ENCODE measurements at places on chromosomes 5 and 9.
A peak's percentile ranks its signal among the peaks of the same experiment; 100 is the strongest.

GRCh38 chr5:177316005-177316404, 4.3 kb upstream of the MXD3 start:
- DNase-seq, result no peak

GRCh38 chr9:14560194-14560593, 133.0 kb downstream of the ZDHHC21 start:
- DNase-seq, result no peak

DNA sequence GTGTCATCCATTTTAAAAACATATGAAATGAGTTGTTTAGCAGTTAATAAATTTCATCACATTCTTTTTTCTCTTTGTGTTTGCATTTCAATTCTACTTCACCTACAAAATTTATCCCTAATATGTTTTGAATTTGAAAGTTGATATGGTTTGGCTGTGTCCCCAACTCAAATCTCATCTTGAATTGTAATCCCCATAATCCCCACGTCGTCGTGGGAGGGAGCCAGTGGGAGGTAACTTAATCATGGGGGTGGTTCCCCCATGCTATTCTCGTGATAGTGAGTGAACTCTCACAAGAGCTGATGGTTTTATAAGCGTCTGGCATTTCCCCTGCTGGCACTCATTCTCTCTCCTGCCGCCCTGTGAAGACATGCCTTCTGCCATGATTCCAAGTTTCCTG, 200.1 kb downstream of the EPB41L4A start:
- DNase-seq, result no peak

DNA sequence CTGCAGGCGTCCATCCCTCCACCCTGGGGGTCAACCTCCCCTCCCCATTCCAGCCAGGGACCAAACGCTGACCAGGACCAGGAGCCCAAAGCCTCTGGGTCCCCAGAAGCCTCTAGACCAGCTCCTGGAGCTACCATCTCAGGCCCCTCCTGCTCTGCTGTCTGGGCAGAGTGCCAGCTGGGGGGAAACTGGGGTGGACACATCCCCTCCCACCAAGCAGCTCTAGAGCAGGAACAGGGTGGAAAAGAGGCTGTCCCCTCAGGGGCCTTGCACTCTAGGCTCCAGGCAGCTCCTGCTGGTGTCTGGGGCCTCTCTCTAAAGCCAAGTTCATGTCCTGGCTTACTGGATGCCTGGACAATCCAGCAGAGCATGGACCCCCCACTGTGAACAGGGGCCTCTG, 4.4 kb downstream of the SSNA1 start:
- DNase-seq, result no peak

GRCh38 chr9:109880276-109881169, 100.5 kb downstream of the PALM2AKAP2 start:
- DNase-seq, result no peak

GRCh38 chr5:151213803-151214613, 9.9 kb downstream of the CCDC69 start:
- peak; percentile 87 for DNase-seq

DNA sequence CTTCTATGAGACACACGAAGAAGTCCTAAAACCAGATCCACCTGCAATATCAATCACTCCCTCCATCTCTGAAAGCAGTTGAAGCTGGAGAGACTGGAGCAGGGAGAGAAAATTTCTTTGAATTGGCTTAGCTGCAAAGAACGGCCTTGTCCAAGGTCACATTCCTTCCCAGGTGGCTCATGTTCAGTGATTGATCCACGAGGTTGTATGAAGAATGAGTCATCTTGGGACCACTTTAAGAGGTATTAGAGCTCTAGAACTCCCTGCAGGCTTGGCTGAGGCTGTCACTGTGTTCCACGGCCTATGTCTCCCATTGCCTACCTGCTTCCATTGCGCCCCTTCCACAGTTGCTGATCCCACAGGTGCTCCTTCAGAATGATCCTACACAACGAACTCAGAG, 68.2 kb downstream of the HMHB1 start:
- no peak for DNase-seq

GRCh38 chr5:8628521-8628920, 759.6 kb downstream of the MTRR start:
- DNase-seq, result no peak

- DNase-seq, result no peak
Measured at GRCh38 chr5:132094393-132095076, 20.9 kb downstream of the CSF2 start.

GRCh38 chr9:36457836-36458429, 57.9 kb upstream of the RNF38 start:
- DNase-seq, result no peak

DNA sequence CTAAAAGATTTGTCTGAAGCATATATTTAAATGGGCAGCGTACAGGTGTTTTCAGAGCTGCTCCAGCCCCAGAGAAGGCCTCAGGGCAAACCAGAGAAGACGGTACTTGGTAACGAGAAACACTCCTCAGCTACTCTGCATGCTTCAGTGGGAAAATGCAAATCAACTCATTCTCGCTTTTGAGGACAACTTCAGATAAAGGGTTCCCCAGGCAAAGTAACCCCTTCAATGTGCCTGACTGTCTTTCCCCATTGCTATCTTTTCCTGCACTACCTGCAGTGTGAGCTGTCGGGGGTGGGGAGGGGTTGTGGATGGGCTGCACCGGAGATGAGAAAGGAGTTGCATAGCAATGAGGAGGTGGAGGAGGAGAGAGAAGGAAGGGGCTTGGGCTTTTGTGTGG, 339.7 kb upstream of the CLINT1 start:
- peak; percentile 27 for DNase-seq

DNA sequence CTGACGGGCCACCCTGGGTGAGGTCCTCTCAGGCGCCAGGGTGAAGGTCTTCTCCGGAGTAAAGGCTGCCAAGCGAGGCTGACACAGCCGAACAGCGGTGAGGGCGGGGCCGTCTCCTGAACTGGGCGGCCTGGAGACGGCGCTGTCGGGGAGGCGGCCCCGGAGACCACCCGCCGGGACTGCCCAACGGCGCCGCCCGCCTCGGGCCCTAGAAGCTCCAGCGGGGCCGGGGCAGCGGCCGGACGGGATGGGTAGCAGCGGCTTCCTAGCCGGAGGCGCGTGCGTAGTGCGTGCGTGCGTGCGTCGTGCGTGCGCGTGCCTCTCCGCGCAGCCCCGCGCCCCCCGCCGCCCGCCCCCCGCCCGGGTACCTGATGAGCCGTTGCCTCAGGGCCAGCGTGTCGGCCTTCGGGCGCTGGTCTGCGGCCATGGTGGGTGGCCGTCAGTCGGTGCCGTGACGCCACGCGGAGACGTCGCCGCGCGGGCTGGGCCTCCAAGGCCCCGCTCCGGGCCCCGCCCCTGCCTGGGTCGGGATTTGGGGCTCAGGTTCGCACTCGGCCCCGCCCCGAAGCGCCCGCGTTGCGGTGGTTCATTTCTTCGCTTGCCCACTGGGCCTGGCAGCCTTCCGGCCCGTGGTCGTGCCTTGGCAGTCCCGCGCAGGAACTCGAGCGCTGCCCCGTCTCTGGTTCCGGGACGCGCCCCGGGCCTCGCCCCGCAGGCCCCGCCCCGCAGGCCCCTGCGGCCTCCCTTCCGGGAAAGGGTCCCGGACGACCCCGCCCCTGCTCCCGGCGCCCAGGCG, at the start of gene PHYKPL:
Gene PHYKPL, minus strand, starts transcription at position 679 of the 796 bp plus-strand sequence. Its CDS starts 252 bp downstream, at position 427.
- peak; percentile 77 for DNase-seq

- peak; percentile 67 for DNase-seq
Measured at GRCh38 chr9:14693251-14693861, at the start of gene ZDHHC21. Gene ZDHHC21 (minus strand): TSS chr9:14693432. CDS start chr9:14674340, 19,092 bp downstream.

- no peak for DNase-seq
Measured at GRCh38 chr5:175285261-175285660, 158.7 kb downstream of the DRD1 start.

DNA sequence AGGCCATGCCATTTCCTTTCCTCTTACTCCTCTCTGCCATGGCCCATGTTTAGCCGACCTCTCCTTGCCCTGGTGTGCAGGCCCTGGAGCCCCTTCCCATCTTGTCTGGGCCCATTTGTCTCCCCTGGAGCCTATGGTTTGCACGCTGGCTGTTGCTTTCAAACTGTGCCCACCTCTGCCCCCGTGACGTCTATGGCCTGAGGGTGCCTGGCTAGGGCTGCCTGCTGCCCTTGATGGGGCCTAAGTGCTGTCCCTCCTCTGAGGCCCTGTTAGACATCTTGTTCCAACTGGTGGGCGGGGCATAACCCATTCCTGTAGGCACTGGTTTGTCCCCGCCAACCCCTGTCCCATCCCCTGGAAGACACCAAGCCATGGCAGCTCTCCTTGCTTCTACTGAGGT, 22.7 kb upstream of the ENHO start:
- no peak for DNase-seq

GRCh38 chr5:38317868-38318267, 59.5 kb downstream of the EGFLAM start:
- DNase-seq, result no peak

GRCh38 chr5:89570557-89570956, 687.6 kb upstream of the MEF2C start:
- no peak for DNase-seq

- DNase-seq, result no peak
Measured at GRCh38 chr5:174106997-174107655, 61.6 kb downstream of the NSG2 start.

DNA sequence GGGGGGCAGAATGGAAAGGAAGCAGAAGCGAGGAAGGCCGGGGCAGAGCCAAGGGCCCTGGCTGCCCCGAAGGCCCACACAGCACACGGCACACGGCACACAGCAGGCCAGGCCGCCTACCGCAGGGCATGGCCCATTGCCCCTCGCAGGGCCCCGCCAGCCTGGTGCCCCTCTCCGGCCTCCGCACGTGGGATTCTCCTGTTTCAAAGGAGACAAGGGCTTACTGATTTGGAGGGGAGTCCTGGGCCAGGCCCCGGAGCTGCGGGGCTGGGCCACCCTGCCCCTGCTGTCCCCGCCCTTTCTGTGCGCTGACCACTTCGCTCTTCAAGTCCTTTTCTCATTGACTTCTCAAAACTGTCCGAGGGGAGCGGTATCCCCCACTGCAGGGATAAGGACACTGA, 7.7 kb upstream of the PHYKPL start:
- DNase-seq, result no peak

DNA sequence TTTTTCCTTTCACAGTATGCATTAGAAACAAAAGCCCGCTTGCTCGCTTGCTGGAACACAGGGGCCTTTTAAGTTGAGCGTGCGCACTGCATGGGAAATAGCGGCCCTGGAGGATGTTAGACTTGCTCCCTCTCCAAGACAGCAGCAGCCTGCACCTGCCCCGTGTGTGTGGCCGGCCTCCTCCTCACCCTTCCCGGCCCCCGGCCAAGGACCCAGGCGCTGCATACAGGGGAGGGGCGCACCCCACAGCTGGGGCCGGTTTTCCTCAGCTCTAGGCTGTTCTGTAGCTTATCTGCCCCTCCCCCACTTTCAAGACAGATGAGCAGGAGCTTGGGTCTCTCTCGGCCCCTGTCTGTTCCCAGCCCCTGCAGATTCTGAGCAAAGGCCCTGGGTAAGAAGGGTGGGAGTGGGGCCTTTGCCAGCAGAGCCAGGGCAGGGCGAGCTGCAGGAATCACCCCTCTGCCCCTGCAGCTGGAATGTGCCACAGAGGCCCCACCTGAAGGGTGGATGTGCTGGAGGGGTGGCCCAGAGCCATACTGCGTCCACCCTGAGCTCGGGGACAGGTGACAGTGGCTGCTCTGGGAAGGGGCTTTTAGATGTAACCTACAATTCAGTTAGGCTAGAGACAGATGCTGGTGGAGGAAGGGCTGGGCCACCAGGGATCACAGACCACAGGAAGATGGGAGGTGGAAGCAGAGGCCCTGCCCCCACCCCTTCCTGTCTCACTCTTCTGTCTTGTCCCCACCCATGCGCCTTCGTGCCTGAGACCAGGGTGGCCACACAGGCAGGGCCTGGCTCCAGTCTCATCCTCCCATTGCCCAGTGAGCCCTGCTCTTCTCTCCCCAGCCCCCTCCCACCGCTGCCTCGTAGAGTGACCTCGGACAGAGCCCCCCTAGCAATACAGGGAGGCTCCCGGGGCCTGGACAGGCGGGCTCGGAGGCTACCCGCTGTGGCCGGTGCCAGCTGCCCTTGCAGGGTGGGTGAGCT, 132.4 kb downstream of the DAB2IP start:
- no peak for DNase-seq

GRCh38 chr9:93126825-93127368, 7.2 kb downstream of the NINJ1 start:
- DNase-seq, result no peak

- DNase-seq, result no peak
Measured at GRCh38 chr9:126532951-126533925, 80.5 kb upstream of the LMX1B start.

GRCh38 chr5:73213566-73213998, 40.6 kb downstream of the TMEM174 start:
- DNase-seq, result no peak

DNA sequence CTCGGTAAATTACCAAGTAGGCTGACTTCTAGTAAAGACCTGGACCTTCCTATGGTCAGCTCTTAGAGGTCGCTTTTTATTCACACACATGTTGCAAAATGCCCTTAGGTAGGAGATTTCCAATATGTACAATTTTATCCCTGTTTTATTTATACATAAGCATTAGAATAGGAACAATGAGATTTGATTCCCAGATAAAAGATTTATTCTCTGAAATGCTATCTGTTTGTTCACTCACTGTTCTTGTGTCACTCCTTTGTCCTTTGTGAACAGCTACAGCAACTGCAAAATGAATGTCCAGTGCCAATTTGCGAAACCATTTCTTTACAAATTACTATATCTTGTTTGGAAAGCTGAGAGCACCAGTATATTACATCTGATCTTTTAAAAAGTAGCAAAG, 991.5 kb upstream of the TYRP1 start:
- no peak for DNase-seq

- DNase-seq, result no peak
Measured at GRCh38 chr5:9713356-9713755, 83.2 kb upstream of the TAS2R1 start.

- DNase-seq, result no peak
Measured at GRCh38 chr9:108083796-108084352, 594.3 kb upstream of the KLF4 start.

DNA sequence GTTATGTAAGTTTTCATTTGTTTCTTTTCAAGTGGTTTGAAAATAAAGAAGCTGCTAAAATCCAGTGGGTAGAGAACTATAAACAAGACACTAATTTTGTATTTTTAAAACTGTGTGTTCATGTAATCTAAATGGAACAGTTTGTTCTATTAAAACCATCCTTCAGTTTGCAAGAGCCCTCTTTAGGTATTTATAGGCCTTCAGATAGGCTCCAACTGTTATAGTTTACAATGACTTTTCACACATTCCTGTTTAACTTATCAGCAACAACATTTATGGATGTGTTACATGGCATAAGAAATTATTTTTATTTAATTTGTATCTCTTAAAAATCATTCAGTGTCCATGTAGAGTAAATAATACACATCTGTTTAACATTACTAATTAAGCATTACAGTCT, 126.7 kb upstream of the SLCO6A1 start:
- DNase-seq, result no peak
